NCI-H1105 treated with DMSO at 0.1 percent for 48 hours (cell line): ENCODE measurements at places on chromosomes 7 and 10.
A peak's percentile ranks its signal among the peaks of the same experiment; 100 is the strongest.

DNA sequence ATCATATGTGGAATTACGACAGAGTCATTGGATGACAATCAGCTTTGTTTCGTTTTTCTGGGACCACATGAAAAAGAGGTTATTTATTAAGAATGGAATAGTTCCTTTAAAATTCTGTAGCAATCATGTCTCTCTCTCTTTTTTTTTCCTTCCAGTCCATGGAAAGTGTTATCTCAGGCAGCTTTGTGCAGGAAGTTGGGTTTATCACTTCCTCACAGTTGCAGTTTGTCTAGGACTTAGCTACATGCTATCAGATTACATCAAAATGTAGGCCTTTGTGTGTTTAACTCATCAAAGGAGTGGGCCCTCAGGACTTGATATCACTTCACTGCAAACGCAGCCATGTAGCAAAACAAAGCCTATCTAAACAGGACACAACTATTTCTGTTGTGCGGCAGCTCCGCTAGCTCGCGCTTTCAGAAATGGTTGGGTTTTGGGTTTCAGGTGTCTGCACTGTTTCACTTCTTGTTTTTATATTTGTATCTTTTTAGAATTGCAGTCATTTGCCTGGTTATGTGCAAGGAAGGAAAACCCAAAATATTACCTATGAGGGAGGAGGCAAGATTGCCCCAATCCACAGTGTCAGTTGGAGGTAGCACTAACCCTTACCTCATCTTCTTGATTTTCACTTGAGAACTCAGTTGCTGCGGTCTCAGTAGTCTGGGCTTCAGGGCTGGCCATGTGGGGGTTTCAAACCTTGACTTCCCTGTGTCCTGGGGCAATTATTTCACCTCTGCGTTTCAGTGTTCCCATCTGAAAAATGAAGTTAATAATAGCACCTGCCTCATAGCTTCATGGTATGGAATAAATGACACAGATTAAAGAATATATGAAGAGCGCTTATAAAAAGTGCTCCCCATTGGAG is 66.7 kb downstream of the HHEX start:
- DNase-seq, result no peak

- DNase-seq, result peak; percentile 67
Measured at GRCh38 chr10:110610308-110610774, 33.8 kb upstream of the RBM20 start.

DNA sequence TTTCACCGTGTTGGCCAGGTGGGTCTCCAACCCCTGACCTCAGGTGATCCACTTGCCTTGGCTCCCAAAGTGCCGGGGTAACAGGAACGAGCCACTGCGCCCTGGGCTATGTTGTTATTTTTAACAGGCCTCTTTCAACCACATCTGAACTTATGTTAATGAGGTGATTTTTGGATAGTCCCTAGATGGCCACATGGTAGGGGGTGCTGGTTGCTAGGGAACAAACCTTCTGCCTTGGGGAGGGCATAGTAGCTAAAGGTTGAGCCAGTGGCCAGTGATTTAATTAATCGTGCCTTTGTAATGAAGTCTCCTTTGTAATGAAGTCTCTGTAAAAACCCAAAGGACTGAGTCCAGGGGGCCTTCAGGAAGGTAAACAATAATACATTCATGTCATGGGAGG is 9.1 kb downstream of the COMTD1 start:
- no peak for DNase-seq

- DNase-seq, result no peak
Measured at GRCh38 chr7:11332865-11333228, 359.2 kb downstream of the PHF14 start.

DNA sequence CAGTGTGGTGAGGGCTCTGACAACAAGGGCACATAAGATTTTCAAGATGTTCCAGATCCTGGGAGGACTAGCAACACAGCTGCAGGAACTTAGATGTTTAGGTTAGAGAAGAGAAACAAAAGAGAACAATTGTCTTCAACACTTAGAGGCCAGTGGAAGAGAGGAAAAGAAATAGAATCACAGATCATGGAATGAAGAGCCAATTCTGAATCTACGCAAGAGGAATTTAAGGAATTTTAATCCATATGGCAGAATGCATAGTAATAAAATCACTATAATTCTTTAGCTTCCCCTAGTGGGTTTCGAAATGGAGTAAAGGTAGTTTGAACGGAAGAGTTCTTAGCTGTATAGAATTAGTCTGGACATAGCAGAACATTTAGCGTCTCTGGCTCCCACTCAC is 114.6 kb upstream of the LRRTM3 start:
- no peak for DNase-seq

DNA sequence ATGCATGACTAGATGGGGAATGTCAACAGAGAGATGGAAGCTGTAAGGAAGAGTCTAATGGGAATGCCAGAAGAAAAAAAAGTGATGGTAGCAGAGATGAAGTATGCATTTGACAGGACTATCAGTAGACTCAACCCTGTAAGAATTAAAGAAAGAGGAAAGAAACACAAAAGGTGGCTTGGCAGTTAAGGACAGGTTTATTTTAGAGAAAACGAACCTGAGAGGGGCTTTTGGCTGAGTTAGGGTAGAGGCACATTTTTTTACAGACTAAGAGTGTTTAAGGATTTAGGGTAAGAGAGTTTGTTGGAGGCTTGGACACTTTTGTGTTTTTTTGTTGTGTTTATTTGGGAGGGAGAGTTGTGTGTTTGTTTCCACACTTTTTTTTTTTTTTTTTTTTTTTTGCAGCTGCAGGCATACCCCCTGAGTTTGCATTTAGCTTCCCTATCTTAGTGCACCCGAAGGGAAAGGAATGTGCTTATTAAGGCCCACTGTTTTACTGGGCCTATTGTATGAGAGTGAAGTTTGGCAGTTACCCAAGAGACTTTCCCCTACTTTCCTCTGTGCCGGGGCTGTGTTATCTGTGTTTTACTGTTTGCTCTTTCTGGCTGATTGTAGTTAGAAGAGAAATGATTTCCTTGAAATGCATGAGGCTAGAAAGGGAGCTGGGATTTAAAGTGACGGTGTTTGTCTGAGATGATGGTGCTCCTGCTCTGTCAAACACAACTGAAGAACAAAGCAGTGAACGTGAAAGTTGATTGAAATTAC is 32.0 kb downstream of the NPVF start:
- no peak for DNase-seq

GRCh38 chr7:26910221-26910620 is 45.8 kb upstream of the SKAP2 start:
- DNase-seq, result no peak

DNA sequence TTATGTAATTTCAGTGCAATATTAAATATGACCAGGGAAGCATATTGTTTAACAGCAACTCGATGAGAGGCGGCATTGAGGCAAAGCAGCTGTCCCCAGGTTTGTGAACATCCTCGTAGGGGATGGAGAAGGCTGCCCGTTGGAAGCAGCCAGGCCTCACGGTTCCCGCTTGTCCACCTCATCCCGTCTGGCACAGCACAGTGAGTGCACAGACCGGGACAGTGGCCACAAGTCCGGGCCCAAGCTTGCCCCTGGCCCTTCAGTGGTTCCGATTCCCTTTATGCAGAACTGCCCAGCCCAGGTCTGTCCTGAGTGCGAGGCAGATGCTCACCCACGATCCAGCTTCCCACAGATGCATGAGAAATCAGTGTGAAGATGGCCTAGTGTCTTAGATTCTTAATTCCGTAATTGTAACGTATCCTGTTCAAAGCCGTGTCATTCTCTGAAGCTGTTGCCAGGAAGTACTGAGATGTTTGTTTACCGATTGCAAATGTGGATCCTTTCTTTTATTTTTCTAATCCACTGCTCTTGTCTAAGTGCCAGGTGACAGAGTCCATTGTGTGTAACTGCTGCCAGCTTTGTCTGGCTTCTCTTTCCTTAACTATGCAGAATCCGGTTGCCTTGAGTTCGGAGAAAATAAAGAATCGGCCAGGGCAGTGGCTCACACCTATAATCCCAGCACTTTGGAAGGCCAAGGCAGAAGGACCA is 35.5 kb downstream of the PFKP start:
- DNase-seq, result no peak

DNA sequence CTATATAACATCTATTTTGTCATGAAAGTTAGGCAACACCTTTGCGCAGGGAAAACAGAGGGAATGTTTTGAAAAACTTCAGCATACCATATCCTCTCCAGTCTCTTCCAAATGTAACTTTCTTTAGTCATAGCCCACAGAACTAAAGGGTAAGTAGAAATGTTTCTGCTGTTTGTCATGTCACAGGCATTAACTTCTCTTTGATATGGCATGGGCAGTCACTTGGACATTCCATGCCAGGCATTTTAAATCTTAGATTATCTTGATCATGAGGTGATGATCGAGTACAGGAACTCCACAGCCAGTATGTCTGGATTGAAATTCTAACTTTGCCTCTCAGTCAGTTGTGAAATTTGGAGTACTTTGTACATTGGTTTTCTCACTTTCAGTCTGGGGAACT is 27.5 kb upstream of the ETV1 start:
- DNase-seq, result no peak
